ENCODE measurements at places on chromosomes 3 and 15. TPM values are rescaled to one million over a fixed set of nuclear protein-coding genes. Genes with fewer than 3 reads are reported as not detected.

NECTIN3 gene
- total RNA-seq: 8.9 TPM

DNA sequence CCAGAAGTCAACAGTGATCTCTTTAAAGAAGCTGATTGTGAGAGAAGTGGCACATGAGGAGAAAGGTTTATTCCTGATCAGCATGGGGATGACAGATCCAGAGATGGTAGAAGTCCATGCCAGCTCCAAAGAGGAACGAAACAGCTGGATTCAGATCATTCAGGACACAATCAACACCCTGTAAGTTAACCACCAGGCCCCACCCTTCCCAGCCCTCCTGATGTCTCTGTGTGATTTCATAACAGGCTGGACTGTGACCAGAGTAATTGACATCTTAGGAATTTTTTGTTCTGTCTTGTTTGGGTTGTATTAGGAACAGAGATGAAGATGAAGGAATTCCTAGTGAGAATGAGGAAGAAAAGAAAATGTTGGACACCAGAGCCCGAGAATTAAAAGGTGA, 67.7 kb downstream of the KLHL25 start:
- no peak overlapping the region for H3K4me3 ChIP-seq
- no peaks in the 10 kb centered on the region for H3K27me3 ChIP-seq
- H3K36me3 ChIP-seq: peaks cover 92% of the 10 kb centered on the region

AHSG gene
- total RNA-seq: 0.33 TPM

ZBTB47 gene
- total RNA-seq: 2.5 TPM

SPSB4 gene
- total RNA-seq: 0.47 TPM

- H3K27ac ChIP-seq: no peak overlapping the region
- H3K4me3 ChIP-seq: no peak overlapping the region
- no peaks in the 10 kb centered on the region for H3K4me1 ChIP-seq
- H3K27me3 ChIP-seq: no peaks in the 10 kb centered on the region
- no peaks in the 10 kb centered on the region for H3K36me3 ChIP-seq
Observed at GRCh38 chr3:27507515-27508266, 23.5 kb upstream of the SLC4A7 start.

GRCh38 chr3:149448331-149448831, 26.1 kb upstream of the TM4SF4 start:
- no peak for DNase-seq
- no peak overlapping the region for H3K4me3 ChIP-seq
- peaks cover 3% of the 10 kb centered on the region for H3K4me1 ChIP-seq
- H3K27ac ChIP-seq: no peak overlapping the region
- no peaks in the 10 kb centered on the region for H3K27me3 ChIP-seq
- H3K36me3 ChIP-seq: no peaks in the 10 kb centered on the region

DNA sequence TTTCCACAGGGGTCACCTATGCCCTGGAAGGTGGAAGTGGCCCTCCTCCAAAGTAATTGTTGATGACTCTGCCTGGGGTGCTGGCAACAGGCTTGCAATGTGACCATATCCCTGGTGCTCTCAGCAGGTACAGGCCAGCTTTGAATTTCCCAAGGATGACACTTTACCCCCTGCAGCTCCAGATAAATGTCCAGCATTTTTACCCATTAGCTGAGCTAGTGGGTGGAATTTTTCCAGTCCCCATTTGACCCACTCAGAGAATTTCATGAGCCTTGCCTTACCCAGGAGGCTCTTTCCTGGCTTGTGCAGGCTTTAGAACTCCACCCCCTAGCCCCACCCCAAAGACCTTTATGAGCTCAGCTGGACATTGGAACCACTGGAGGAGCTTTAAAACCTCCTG, 77.6 kb downstream of the ST8SIA2 start:
- no peaks in the 10 kb centered on the region for H3K4me1 ChIP-seq
- no peaks in the 10 kb centered on the region for H3K27me3 ChIP-seq
- H3K27ac ChIP-seq: no peak overlapping the region
- no peak for DNase-seq

DNA sequence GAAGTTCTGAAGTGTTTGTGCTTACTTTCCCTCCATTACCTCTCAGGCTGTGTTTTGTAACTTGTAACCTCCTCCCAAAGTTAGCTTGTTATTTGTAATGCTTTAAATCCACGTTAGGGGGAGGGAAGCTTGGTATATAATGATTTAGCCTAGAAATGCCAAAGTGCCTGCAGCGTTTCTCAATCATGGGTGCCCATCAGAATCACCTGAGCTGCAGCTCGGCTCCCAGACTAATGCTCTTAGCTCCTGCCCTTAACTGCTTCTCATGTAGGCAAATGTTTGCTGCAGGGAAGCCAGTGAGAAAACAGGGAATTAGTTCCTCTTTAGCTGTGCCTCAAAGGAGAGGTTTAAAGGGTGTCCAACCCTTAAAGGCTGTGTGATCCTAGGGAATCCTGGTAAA, 219.2 kb upstream of the NAALADL2 start:
- no peak overlapping the region for H3K27ac ChIP-seq
- DNase-seq: no peak
- no peaks in the 10 kb centered on the region for H3K36me3 ChIP-seq
- H3K27me3 ChIP-seq: no peaks in the 10 kb centered on the region
- H3K4me3 ChIP-seq: no peak overlapping the region

DNA sequence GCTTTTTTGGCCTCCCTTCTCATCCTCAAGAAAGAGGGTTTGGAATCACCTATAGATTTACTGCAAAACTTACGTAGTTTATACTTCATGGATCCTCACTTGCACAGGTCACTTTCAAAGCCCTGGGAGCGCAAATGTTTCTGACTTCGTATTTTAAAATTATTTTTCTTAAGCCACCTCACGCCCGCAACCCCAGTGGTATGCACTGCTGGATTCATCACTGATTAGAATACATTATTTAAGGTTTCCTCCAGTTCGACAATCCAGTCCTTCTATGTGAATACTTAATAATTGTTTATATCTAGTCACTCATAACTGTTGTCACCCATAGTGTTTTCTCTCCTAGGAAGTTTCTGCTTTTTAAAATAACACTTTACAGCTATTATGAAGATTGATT, 339.9 kb downstream of the CHL1 start:
- H3K4me3 ChIP-seq: peak overlapping the region; percentile 17
- H3K4me1 ChIP-seq: no peaks in the 10 kb centered on the region
- no peaks in the 10 kb centered on the region for H3K36me3 ChIP-seq

DNA sequence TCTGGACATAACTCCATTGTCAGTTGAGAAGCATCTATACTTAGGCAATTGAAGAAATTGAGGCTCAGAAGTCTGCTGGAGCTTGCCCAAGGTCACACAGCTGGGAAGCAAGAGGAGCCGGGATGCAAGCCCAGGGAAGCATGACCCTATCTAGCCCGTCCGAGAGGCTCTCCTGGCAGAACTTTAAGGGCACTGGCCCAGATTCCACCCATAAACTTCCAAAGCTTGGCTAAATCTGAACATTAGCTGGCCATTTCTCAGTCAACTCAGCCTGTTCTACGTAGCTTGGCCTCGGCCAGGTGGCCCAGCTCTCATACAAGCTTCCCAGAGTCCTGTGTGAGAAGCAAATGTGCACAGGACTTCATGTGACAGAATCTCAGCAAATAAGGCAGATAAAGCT, 75.8 kb downstream of the LRIG1 start:
- H3K4me1 ChIP-seq: no peaks in the 10 kb centered on the region
- H3K4me3 ChIP-seq: no peak overlapping the region
- H3K27me3 ChIP-seq: no peaks in the 10 kb centered on the region
- DNase-seq: no peak

- H3K36me3 ChIP-seq: no peaks in the 10 kb centered on the region
- no peaks in the 10 kb centered on the region for H3K4me1 ChIP-seq
- no peaks in the 10 kb centered on the region for H3K27me3 ChIP-seq
- no peak for DNase-seq
Observed at GRCh38 chr15:60631620-60632019, 152.7 kb upstream of the ICE2 start.

DNA sequence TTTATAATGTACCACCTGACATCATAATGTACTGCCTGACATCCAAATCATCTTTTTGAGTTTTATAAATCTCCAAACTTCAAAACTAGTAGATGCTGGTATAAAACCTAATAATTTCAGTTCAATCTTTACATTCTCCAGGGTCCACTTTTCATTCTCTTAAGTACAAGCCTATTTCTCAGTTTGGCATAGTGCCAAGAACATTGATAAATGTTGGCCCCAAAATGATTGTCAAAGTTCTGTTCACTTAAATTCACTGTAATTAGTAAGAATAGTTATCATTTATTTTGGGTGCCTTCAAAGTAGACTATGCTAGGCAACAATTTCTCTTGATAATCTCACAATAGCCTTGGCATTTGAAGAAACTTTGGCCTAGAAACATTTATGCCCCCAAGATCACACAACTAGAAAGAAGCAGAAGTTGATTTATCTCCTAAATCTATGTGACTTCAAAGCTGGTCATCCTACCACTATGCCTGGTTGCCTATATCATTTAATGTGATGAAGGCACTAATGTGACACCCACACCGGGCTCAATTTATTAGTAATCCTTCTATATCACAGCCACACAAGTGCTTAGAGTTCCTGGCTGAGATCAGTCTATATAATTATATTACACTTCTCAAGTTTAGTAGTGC, 101.7 kb downstream of the ZNF609 start:
- H3K27ac ChIP-seq: no peak overlapping the region
- no peaks in the 10 kb centered on the region for H3K4me1 ChIP-seq
- H3K4me3 ChIP-seq: no peak overlapping the region
- peaks cover 7% of the 10 kb centered on the region for H3K36me3 ChIP-seq
- no peaks in the 10 kb centered on the region for H3K27me3 ChIP-seq

UBA5 gene
- total RNA-seq: 33.9 TPM

- H3K27me3 ChIP-seq: no peaks in the 10 kb centered on the region
- peaks cover 7% of the 10 kb centered on the region for H3K36me3 ChIP-seq
- H3K4me3 ChIP-seq: peak overlapping the region; percentile 70
- peak overlapping the region; percentile 40 for H3K27ac ChIP-seq
- peak; percentile 52 for DNase-seq
Observed at GRCh38 chr15:76932135-76932966, 802 bp downstream of the RCN2 start.

APBA2 gene
- 6.7 TPM for total RNA-seq

DNA sequence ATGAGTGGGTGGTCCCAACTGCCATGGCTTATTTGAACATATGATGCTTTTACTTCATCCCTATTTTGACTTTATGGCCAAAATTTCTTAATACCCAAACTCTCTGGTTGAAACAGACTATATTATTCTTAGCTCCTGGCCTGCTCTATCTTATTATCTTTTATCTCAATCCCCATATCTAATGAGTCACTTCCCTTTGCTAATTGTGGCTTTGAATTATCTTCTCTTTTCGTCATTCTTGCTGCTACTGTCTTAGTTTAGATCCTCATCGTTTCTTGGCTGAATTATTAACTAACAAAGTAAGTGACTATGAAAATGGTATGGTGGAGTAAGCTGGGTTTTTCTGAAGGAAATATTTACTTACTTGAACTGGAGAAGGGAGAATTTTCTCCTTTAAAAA, 28.2 kb upstream of the DNAJC19 start:
- H3K36me3 ChIP-seq: no peaks in the 10 kb centered on the region
- no peaks in the 10 kb centered on the region for H3K4me1 ChIP-seq
- no peak overlapping the region for H3K4me3 ChIP-seq

All from thymus (tissue), 14 donors.